ENCODE measurements at places on chromosomes 1 and 21.

DNA sequence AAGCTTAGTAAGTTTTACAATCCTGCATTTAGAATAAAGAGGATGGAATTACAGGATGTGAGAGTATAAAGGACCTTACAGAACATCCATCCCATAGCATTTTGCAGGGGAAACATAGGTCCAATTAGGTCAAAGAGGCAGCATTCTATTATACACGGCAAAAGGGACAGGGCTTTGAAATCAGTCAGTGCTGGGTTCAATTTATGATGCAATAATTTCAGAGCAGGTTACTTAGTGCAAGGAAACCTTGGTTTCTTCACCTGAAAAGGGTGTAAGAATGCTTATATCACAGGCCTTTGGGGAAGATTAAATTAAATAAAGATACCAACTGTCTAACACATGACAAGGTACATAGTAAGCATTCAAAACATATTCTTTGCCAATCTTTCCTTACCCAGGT, 17.1 kb upstream of the NTNG1 start:
- no peak for DNase-seq

DNA sequence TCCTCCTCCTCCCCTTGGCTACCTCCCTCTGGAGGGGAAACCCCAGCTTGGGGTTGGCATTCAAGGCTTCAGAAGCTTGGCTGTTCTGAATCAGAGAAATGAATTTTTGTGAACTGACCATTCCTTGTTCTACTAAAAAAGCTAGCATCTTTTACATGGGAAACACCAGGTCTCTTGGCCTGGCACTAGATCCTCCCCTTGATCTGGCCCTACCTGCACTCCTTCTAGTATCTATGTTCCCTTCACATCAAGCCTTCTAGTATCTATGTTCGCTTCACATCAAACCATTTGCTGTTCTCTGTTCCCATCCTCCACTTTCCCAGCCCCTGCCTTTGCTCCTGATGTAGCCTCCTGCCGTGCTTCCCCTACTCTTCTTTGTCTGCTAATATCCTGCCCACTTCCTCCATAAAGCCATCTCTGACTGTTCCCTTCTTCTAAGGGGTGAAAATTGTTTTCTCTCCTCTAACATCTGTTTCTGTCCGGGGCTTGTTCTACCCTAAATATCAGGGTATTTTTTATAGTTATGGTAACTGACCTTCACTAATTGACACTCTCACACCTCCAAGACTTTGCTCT, 25.8 kb downstream of the FAM151A start:
- DNase-seq: no peak

GRCh38 chr1:150093805-150094204, 26.2 kb downstream of the VPS45 start:
- DNase-seq: no peak

DNA sequence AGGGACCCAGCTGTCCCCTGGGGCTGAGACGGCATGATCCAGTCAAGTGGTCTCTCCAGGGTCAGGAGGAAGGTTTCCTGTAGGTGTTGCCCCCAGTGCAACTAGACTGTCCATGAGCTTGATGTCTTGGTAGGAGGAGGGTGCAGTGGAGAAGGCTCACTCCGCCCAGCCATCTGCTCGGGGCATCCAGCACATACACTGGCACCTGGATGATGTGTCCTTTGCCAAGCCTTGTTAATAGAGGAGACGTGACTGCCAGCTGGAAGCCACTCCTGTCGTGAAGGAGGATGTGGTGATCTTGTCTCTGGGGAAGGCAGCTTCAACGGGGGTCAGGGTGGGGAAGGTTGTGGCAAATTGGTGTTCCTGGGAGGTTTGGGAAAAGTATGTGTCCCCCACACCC, 6.2 kb downstream of the DISP3 start:
- DNase-seq: no peak

- DNase-seq: no peak
These were observed 4.3 kb upstream of the ANKRD65 start for GRCh38 chr1:1425426-1425752.
